ENCODE measurements at places on chromosomes 11 and 22.

DNA sequence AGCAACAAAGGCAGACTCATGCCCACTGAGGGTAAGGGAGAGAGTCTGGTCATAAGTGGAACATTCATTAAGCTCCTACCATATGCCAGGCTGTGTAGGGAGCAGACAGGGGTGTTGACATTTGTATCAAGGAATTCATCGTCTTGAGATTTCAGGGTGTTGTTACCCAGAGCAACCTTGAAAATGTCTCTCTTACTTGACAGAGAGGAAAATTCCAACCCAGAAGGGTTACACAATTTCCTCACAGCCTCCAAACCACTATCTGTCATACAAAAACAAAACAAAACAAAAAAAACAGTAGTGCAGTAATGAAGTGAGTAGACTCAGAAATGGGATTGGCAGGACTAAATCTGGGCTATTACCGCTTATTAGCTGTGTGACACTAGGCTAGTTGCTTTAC lies 113.2 kb downstream of the MIAT start:
- no peak for DNase-seq

- DNase-seq = no peak
These were observed 2.5 kb downstream of the EIF4G2 start for GRCh38 chr11:10806206-10806605.

DNA sequence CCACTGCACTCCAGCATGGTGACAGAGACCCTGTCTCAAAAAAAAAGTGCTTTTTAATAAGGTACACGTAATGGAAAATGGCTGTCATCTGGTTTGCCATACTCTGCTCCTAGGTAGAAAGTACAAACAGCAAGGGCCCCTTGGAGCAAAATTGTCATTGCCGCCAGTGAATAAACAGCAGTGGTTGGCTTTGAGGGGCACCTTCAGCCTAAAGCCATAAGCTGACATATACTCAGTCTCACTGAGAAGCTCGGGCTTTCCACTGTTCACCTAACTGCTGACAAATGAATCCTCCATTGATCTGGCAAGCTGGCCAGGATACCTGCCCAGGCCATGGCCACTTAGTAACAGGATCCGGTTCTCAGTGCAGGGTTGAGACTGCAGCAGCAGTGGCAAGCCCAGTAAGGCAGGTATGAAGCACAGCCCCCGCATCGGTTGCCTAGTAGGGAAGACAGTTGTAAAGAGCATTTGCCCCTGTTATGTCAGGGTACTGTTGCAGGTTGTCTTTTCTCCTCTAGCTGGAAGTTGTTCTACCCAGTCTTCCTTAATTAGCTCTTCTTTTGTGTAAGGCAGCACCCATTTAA lies 38.8 kb downstream of the MARK2 start:
- no peak for DNase-seq

- no peak for DNase-seq
These were observed 9.8 kb upstream of the MPPED2 start for GRCh38 chr11:30595934-30596333.

DNA sequence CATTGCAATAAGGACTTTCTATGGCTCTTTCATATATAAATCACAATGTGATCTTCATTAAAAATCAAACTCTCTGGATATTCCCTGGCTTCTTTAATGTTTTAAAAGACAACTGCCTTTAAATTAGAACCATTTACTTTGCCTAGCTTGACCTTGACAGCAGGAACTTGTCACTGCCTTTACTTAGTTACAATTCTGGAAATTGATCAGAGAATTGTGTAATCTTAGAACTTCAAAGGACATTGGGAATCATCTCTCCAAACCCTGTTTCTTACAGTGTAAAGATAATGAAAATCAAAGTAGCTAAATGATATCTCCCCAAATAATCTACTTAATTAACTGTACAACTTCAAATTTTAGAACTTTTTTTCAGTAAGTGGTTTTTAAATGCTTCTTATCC lies 517.6 kb upstream of the CCDC179 start:
- no peak for DNase-seq

DNA sequence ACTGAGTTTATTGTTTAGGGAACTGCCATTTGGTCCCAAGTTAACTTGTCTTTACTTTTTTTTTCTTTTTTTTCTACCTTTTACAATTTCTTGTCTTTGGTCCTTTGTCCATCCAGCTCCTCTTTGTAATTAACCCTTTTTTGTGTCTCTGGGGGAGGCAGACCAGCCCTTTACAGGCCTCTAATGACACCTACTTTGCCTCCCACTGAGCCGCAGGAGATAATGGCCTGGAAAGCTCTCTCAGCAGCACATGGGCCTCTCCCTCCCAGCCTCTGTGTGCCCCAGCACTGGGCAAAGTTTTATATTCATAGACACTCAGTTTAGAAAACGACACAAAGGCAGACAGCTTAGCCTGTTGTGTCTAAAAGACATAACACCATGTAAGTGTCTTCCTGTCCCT lies 480.4 kb downstream of the SOX6 start:
- DNase-seq = no peak

DNA sequence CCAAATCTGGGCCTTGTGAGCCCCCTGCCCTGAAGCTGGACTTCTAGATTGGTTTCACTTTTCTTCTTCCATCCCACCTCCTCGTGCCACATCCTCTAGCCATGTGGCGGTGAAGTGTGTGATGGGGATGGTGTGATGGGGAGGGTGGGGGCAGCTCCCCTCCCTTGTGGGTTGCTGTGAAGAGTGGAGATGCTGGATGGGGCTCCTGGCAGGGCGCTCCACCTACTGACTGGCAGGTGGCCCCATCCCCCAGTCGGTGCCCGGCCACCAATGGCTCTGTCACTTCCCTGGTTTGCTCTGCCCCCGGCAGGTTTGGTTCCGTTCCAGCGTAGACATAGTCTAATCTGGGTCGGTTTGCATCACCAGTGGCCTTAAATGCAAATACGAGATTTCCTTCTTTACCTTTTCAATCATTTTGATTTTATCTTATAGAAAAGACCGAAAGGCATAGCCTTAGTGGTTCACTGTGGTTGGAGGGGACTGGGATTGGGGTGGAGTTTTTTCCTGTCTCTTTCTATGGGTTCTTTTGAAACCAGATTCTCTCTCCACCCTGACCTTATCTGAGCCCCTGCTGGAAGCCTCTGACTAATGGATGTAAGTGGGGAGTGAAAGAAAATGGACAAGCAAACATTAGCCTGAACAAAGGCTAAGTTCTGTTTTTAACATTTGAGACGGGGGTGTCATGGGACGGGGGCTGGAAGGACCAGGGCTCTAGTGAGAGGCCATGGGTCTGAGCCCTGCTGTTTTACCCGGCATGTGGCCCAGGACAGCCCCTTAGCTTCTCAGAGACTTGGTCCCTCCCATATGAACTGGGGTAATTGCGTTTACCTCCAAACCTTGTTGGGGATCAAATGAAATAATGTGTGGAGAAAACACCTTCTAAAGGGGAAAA lies 149.3 kb downstream of the CACNA1I start:
- DNase-seq = no peak

- DNase-seq = no peak
These were observed 3.3 kb downstream of the FXYD6 start for GRCh38 chr11:117872975-117873827.

Data from activated naive CD4-positive, alpha-beta T cell treated with anti-CD3 and anti-CD28 coated beads, Interleukin-2, amount 50 U/mL, for 16 hours (primary cell).